NCI-H524 (cell line): ENCODE measurements at places on chromosomes 3 and 15.
A peak's percentile ranks its signal among the peaks of the same experiment; 100 is the strongest.

- DNase-seq, result peak; percentile 57
These were observed 27.7 kb upstream of the DCP1A start for GRCh38 chr3:53375019-53375418.

DNA sequence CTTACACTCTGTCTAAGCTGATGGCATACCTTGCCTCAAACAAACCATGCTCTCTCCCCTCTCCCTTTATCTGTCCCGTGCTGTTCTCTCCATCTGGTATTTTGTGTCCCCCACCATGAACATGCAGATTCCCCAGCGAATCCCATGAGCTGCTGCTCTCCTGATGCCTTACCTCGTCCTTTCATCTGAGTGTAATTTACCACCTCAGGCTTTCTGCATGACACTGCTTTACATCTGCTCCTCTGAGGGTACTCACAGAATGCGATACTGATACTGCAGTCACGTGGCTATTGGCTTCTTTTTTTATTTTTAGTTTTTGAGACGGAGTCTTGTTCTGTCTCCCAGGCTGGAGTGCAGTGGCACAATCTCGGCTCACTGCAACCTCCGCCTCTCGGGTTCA, 341.7 kb downstream of the PTPRG start:
- no peak for DNase-seq

DNA sequence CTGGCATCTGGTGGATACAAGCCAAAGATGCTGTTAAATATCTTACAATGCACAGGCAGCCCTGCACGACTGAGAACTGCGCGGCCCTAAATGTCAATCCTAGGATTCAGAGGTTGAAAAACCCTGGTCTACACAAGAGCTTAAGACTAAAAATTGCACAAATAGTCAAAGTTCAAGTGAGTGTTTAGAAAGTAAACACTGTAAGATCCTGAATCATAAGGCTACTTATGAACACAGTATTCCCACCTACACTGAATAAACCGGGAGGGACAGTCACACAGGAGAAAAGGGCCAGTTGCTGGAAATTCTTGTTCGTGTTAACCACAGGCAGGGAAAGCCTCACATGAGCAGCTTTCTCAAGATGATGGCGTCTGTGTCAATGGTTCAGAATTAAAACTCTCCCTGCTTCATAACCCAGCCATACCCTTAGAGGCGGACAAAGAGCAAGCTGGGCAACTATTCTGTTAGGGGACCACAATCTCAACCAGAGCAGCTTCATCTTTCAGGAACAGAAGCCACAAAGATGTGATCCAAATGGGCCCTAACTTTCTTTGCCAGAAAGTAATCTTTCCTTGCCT, 37.7 kb downstream of the LRIG1 start:
- no peak for DNase-seq

DNA sequence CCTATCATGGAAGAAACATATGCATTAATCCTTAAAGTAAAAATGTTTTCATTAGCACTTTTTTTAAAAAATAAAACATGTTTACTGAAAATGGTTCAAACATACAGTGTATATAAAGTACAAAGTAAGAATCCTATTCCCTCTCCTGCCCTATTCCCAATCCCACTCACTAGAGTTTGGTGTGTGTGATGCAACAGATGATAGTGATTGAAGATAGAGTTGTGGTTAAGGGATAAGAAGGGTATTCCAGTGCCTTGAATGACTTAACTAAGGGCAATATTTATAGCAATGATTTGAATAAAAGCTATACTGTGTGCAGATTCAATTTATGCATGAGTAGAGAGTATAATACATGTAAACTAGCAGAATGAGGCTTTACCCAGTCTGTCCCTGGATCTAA, 18.1 kb downstream of the ZNF280D start:
- DNase-seq, result no peak

DNA sequence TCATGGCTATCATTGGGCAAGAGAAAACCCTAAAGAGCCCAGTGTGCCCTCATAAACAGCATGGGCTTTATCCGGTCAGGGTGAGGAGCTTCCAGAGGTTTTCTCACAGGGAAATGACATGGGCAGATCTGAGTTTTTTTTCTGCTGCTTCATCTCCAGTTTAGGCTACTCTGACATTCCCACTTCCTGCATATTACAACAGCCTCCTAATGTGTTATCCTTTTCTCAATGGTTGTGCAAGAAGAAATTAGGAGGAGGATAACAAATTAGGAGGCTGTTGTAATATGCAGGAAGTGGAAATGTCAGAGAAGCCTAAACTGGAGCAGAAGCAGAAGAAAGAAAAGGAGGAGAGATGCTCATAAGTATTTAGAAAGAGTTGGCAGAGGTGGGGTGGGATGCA, 175.6 kb downstream of the MTHFS start:
- DNase-seq, result no peak

DNA sequence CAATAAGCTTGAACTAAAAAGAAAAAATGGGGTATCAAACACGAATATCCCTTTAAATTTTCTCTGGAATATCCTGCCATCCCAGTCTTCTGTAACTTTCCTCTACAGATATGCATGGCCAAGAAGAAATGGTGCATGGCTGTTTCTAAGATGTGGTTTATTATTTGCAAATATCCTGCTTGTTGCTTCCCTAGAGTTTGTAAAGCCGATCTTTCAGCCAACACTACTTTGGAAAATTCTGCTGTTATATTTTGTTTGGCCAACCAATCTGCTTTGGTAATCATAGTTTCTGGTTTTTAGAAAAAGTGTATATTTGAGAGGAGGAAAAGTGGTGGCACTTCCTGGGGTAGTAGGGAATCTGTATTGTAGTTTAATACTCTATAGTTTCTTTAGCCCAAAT, 13.9 kb downstream of the PHLDB2 start:
- DNase-seq, result no peak

DNA sequence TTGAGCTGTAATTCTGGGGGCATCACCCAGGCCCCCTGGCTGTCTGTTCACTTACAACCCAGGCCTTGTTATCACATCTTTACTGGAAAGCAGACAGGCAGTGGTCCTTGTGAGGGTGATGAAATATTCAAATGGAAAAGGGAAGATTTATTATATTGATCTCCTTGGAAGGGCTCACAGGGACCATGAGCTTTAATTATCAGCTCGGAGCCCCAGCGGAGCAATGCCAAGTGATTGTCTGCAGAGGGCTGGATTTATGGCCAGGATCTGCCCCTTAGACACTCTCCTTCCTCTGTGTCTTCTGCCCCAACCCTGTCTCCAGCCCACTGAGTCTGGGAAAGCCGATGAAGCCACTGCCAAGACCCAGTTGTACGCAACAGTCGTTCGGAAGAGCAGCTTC, 31.9 kb downstream of the CCDC33 start:
- DNase-seq, result no peak

DNA sequence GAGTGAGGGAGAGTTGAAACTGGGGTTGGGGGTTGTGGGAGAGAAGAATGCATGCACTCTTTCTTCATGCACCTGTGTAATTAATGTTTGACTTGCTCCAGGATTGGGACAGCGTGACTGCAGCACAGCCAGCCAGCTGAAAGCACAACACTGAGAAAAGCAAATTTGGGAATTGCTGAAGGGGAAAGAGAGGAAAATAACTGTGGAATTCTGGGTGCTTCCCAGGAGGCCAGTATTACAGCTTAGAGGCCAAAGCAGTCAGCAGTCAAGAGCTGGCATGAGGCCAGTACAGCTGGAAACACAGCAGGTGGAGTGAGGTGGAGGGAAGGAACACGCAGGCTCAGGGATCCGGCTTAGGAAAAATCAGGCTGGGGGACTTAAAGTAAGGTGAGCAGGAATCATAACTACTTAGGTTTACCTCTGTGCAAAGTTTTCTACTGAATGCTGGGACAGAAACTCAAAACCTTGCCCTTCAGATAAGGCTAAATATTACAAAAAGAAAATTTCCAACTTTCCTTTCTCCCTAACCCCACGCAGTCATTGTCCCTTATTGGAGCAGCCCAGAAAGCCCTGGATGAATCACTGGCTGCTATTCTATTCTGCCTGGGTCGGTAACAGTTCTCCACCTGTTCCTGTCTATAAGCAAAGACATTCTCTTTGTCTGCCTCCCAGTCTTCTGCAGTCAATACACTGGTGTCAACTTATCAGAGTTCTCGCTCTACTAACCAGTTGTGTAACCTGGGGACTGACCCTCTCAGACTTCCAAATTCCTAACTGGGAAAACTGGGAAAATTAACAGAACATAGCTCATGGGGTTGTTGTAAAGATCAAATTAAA, 167.2 kb downstream of the MAGI1 start:
- DNase-seq, result peak; percentile 90

DNA sequence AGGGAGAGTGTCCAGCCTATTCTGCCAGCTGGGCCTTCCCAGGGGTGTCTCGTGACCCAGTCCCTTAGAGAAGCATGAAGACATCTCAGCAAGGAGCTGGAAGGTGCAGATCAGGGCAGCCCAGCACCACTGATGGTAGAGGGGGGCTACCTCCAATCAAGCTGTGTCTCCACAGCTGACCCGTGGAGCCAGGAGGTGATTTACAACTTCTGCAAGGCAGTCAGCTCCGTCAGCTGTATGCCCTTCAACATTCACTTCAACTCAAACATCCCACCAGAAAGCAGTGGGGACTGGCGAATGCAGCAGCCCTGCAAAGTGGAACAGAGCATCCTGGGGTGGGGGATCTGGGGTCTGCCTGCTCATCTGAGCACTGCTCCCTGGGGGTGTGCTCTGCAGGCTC, 32.6 kb upstream of the FRG2C start:
- no peak for DNase-seq

GRCh38 chr3:190519886-190520285, 6.0 kb downstream of the IL1RAP start:
- DNase-seq, result no peak

- DNase-seq, result no peak
These were observed 116.0 kb upstream of the CBLB start for GRCh38 chr3:105984837-105985236.

- no peak for DNase-seq
These were observed 165.5 kb upstream of the MBNL1 start for GRCh38 chr3:152103257-152103656.

- no peak for DNase-seq
These were observed 172 bp downstream of the ITPKA start for GRCh38 chr15:41493902-41494189.

DNA sequence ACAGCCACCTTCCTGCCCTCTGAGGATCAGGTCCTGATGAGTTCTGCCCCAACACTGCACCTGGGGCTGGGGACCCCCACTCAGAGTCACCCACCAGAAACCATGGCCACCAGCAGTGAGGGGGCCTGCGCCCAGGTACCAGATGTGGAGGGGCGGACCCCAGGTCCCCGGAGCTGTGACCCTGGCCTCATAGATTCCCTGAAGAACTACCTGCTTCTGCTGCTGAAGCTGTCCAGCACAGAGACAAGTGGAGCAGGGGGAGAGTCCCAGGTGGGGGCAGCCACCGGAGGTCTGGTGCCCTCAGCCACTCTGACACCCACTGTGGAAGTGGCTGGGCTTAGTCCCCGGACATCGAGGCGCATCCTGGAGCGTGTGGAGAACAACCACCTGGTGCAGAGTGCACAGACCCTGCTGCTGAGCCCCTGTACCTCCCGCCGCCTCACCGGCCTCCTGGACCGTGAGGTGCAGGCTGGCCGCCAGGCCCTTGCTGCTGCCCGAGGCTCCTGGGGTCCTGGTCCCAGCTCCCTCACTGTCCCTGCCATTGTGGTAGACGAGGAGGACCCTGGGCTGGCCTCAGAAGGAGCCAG, 27.0 kb upstream of the SLC28A1 start:
- DNase-seq, result no peak

- no peak for DNase-seq
These were observed 54.5 kb downstream of the MRPS25 start for GRCh38 chr3:15010664-15011063.

DNA sequence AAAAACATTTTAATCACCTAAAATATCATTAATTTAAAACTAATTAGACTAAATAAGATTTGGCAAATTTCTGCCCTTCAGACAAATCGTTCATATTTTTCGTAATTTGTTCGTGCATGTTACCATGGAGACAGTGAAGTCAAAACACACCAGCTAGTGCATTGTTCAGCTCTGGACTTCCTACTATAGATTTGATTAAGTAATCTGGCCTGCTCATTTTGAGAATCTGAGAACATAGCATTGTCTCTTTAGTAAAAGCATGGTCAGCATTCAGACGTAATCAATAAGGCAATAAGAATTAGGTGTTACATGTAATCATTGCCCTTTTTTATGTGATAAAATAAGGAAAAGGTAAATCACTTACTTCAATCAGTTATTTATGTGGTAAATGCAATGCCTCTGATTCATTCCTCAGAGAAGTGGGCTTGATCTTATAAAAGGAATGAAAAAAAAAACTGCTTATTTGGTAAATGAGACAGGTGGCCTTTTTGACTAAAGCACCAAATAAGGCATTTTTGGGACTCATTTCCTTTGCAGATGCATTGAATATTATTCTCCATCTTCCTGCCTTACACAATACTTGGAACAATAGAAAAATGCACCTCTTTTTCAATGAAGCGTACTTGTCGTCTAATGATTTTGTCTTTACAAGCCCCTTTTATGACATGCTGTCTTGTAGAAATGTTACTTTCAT, 84.5 kb upstream of the FNDC3B start:
- no peak for DNase-seq

GRCh38 chr3:141012571-141012970, 38.6 kb upstream of the SPSB4 start:
- no peak for DNase-seq

DNA sequence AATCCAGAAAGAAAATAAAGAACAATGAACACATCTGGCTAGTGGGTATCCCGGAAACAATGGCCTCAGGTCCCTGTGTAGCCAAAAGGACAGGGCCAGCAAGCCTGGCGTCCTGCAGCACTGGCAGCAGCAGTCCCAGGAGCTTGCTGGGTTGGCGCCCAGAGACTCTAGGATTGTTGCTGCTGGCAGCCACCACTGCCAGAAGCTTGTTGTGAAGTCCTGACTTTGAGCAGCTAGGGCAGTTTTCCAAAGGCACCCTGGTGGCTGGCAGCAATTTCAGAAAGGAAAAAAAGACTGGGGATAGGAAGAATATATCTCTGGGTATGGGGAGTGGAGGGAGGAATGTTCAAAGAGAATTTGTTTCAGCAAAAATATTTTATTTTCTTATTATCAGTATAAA, 11.3 kb downstream of the SHQ1 start:
- no peak for DNase-seq

GRCh38 chr3:156176629-156177210, 56.3 kb downstream of the KCNAB1 start:
- no peak for DNase-seq

DNA sequence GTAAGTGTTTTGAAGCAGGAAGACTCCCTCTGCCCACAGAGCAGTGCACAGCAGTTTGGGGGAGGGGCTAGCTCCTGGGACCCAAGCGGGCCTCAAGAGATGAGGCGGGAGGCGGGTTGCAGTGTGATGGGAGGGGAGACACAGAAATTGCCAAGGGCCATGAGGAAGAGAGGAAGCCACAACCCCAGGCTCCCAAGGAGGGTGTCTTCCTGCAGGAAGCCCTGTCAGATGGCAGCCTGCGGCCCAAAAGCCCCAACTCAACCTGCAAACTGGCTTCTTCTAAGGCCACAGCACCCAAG, 7.3 kb upstream of the ISLR2 start:
- peak; percentile 36 for DNase-seq

DNA sequence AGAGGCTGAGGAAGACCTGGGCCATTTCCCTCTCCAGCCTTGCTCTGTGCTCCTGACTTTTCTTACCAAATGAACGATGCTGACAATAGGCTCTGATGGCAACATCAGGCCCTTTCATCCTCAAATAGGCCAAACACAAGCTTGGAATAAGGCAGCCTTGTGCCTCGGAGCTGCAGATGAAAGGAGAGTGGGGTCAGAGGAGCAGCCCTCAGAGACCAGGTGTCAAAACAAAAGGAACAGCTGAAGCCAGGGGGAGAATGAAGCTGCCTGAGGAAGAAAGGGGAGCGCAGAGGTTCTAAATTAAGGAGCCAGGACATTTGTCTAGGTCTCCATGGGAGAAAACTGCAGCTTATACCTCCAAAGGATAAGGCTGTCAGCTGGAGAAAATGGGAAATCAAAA, 5.1 kb downstream of the BFSP2 start:
- DNase-seq, result no peak

GRCh38 chr3:177341736-177342419, 144.6 kb upstream of the TBL1XR1 start:
- no peak for DNase-seq
